ENCODE measurements at places on chromosomes 1 and 21. TPM values are rescaled to one million over a fixed set of nuclear protein-coding genes. Genes with fewer than 3 reads are reported as not detected.

- no peak for DNase-seq
Observed at GRCh38 chr21:15839601-15840000, 109.8 kb downstream of the USP25 start.

DNA sequence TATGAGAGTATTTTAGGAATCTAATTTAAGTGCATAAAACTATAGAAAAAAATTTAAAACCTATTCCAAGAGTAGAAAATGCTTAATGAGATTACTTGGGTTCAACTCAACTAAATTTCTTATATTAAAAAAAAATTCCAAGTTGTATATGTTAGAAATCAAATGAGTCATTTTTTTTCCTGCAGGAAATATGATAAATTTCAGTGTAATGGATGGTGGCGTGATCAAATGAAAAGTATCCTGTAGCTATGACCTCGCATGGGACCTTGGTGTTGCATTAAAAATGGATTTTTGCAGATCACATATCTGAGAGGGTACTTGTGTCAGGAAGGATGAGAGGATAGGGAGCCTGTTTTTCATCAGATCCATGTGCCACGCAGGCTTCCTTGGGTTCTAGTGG is 17.9 kb downstream of the ATP5PO start:
- no peak for DNase-seq

DNA sequence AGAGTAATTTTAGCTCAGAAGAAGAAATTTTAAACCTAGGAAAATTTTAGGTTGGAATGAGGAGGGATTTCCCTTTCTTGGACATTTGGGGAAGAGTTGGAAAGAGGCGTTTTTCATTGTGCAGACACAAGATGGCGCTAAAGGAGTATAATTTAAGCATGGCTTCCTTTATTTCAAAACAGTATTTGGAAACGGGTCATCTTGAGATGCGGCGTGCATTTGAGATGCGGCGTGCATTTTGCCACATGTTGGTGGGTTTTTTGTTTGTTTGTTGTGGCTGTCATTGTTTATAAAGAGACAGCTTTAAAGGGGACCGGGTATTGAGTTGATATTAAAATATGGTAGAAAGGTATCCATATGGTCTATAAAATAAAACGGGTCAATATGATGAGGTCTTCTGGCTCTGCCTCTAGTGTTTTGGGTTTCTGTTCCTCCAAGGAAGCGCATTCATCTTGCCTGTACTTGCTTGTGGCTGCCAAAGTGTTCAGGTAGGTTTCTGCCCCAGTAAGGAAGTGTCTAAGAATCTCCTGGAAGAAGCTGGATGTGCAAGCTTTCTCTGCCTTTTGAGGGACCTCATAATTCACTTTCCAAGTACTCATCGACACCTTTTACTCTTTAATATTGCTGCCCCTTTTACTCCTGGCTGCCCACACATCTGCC is 210.3 kb downstream of the SLC35F3 start:
- DNase-seq: no peak

DNA sequence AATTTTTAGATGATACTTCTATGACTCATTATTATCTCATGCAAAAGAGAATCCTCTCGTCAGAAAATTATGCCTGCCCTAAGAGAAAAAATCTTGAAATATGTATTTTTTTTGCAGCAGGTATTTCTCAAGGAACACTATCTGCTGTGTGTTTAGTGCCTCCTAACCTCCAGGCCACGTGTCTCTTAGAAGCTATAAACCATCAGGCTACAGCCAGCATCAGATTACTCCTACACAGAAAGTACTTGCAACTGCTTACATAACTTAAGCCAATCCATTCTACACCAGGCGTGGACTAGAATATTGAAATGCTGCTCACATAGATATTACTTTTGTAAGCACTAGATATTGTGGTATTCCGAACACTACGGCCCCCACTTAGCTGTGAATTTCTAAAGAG is 933.4 kb downstream of the PLA2G4A start:
- no peak for DNase-seq

The FNBP1L gene
- 23.7 TPM for total RNA-seq

All from heart right ventricle (tissue), 16 donors.